ENCODE measurements at places on chromosomes 1 and 21.

DNA sequence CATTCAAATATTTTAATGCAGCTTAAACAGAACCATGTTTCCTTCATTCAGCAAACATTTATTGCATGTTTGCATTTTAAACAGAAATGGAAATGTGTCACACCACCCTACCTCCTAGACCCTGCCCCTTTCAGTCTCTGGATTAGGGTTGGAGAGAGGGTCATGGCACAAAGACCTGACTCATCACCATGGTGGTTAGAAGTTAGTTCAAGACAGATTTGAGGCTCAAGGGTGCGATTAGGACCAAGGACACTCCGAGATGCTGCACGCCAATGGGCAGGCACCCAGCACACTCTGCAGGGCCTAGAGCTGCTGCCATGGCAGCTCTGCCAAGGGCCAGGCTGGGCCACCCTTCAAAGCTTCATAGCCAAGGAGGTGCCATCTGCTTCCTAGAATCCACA lies 86.9 kb downstream of the NAV1 start:
- DNase-seq = no peak

GRCh38 chr1:221164951-221165838 lies 286.0 kb downstream of the HLX start:
- no peak for DNase-seq

DNA sequence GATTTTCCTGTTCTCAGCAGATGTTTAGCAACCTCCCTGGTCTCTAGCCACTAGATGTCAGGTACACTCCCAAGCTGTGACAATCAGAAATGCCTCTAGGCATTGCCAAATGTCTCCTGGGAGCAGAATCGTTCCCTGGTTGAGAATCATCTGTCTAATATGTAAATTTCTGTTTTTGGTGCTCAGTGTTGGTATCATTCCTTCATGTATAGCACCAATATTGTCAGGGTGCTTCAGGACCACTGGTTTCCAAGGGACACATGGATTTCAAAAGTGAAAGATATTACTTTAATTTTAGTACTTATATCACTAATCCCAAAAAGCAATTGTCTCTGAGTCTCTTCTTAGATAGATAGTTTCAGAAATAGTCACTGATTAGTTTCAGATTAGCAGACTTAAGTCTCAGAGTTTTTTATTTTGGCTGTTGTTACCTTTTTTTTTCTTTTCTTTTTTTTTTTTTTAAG lies 160.1 kb downstream of the PTPRC start:
- no peak for DNase-seq

DNA sequence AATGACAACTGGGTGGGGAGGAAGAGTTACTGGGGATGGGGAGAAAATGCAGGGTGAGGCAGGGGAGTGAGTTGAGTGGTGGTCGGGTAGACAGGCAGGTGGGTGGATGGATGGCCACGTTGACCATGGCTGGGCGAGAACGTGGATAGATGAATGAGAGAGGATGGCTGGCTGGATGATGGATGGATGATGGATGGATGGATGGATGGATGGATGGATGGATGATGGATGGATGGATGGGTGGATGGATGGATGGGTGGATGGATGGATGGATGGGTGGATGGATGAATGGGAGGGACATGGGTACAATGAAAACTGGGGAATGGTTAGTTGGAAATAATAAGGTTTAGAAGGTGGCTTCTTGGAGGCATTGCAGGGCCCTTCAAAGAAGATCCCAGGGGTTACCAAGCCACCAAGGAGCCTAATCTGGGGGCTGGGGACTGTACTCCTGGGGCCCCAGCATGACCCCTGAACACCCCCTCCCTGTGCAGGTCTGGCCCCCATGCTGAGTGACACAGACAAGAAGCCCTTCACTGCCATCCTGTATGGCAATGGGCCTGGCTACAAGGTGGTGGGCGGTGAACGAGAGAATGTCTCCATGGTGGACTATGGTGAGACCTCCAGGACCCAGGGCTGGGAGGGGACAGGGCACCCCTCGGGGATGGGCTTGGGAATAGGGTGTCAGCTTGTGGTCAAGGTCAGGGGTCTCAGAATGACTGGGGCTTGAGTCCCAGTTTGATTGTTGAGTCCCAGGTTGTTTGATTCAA lies 67.0 kb downstream of the ALPL start:
- no peak for DNase-seq

DNA sequence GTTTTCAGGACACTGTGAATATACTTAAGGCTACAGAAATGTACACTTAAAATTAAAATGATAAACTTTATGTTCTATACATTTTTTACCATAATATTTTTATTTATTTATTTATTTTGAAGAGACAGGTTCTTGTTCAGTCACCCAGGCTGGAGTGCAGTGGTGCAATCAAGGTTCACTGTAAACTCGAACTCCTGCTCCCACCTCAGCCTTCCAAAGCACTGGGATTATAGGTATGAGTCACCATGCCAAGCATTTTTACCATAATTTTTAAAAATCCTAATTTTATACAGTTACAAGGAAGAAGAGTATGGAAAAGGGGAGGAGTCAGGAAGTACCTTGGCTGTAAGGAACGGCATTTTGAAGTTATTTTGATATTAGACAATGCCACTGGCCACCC lies 23.6 kb upstream of the ANGPTL3 start:
- DNase-seq = no peak

DNA sequence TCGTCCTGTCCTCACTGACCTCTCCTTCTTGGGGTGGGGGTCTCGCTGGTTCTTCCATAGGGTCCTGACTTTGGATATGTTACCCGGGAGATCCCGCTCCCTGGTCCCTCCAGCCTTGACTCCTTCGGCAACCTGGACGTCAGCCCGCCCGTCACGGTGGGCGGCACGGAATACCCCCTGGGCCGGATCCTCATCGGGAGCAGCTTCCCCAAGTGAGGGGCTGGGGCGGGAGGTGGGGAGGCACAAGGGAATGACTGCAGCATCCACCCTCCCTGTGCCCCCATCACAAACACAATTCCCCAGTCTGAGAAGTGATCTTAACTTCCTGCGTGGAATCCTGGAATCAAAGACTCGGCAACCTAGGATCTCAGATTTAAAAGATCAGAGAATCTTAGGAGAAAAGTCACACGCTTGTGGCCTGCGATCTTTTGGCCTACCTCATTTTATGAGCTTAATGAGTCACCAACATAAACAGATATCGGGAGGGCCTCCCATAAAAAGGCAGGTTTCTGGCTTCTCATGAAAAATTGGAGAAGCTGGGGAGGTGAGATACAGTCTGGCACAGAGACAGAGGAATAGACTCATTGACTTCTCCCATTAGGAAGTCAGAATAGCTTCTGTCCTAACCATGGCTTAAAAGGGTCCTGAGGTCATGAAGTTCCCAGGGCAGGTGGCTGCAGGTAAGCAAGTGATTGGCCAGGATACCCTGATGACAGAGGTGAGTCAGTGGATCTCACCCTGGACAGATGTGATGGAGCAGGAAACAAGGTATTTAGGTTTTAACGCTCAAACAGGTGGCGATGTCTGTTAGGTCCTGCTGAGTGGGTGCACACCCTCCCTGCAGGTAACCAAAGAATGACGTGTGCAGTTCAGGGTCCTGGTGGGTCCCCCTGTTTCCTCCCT lies 15.9 kb upstream of the PADI3 start:
- no peak for DNase-seq

- DNase-seq = no peak
These were observed 8.2 kb upstream of the SLC30A1 start for GRCh38 chr1:211587123-211587522.

DNA sequence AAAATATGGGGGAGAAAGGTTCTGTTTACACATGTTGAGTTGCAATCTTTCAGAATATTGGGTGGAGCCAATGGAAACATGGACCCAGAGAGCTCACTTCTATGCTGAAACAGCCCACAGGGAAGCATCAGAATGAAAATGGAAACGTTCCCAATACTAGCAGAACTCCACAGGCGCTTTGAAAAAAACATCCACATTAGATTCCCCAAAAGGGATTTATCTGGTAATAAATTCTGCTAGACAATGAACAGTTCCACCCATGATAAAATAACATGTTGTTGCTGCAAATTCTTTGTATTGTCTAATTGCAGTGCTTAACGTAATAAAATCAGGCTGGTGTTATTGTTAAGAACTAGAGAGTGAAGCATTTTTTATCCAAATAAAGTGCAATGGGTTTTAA lies 197.0 kb downstream of the GABPA start:
- DNase-seq = no peak

GRCh38 chr1:171191992-171192391 lies 6.9 kb downstream of the FMO2 start:
- no peak for DNase-seq

GRCh38 chr1:40951943-40952743 lies 27.4 kb upstream of the CTPS1 start:
- DNase-seq = peak; percentile 100

DNA sequence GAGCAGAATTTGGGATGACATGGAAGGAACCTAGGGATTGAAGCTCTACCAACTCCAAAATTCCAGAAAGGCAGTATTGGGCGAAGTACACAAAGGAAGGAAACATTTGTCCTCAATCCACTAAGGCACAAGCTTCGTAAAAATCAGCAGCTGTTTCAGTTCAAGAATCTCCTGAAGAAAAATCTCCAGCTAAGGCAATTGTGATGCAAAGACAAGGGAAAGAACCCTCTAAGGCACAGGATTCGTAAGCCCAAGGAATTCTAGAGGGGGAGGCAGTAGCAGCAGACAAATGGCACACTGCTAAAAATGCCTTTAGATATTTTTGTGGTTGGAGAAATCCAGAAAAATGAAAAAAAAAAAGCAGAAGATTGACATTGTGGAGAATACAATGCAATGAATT lies 64.5 kb upstream of the PLPPR5 start:
- DNase-seq = no peak

DNA sequence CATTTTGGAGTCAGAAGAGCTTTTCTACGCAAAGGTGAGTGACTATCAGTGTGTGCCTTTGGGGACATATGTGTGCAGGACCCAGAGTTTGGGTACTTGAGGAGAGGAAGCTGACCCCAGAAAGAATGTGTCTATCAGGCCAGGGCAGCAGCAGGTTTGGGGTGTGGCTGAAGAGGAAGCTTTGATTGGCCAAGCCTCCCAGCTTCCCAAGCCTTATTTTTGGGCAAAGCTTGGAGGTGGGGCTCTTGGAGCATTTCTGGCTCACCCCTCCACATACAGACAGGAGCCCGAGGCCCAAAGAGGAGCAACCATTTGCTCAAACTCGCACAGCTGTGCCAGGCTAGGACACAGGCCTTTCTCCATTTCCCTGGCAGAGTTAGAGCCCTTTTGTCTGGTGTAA lies 4.7 kb downstream of the GPR3 start:
- no peak for DNase-seq

GRCh38 chr1:68320349-68320748 lies 88.0 kb upstream of the WLS start:
- DNase-seq = no peak

- DNase-seq = peak; percentile 27
These were observed 5.4 kb downstream of the CDKN2C start for GRCh38 chr1:50975436-50975835.

DNA sequence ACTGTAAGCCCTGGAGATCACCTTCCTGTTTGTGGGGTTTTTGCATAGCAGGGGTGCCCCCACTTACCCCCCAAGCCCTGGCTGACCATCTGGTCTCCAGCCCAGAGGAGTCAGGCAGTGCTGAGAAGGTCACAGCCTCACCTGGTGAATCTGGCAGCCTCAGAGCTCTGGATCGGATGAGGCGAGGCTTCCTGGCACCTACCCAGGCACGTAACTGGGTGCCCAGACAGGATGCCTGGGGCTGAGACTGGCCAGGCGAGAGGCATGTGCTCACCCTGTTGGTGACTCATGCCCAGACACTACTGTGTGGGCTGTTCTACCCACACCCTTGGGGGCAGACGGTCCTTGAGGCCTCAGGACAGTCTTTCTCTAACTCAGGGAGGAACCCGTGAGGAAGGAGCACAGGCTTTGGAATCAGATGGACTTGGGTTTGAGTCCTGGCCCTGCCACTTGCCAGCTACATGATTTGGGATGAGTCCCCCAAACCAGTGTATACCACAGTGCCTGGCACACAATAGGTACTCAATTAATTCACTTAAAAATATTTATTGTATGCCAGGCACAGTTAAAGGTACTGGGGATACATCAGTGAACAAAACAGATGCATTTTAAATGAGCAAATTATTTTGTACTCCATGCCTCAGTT lies 15.1 kb upstream of the PADI3 start:
- DNase-seq = no peak

GRCh38 chr1:54596756-54597155 lies 26.6 kb downstream of the FAM151A start:
- DNase-seq = no peak

DNA sequence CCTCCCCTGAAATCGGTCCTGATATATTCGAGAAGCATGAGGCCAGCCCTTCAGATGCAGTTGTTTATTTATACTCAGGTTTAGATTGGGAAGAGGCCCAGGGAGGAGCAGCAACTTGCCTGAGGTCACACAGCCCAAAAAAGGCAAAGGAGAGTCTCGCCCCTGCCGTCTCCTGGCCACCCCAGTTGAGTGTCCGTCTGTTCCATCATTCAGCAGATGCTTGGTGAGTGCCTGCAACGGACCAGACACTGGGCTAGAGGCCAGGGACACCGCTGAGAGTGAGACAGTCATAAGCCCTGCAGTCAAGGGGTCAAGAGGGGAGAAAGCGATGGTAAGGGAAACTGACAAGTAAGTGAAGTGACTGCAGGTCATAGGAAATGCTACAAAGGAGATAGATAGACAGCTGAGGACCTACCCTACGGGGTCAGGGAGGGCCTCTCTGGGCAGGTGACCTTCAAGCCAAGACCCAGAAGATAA lies 15.4 kb upstream of the SELENON start:
- DNase-seq = no peak

- DNase-seq = no peak
These were observed 6.3 kb upstream of the TRIM33 start for GRCh38 chr1:114517348-114517747.

DNA sequence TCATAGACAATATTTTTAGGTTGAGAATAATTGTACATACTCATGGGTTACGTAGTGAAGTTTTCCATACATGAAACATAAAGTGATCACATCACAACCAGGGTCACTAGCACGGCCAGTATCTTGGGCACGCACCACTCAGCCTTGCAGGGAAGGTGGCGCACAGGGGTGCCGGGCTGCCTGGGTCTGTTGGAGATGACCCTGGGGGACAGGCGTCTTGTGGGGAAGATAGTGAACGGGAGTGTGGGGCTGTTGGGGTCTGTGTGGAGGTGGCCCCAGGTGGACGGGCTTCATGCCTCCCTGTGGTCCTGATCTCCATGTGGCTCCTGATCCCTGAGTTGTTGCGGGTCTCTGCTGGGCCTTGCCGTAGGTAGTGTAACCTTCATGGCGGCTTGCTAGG lies 38.3 kb upstream of the PRSS38 start:
- DNase-seq = no peak

DNA sequence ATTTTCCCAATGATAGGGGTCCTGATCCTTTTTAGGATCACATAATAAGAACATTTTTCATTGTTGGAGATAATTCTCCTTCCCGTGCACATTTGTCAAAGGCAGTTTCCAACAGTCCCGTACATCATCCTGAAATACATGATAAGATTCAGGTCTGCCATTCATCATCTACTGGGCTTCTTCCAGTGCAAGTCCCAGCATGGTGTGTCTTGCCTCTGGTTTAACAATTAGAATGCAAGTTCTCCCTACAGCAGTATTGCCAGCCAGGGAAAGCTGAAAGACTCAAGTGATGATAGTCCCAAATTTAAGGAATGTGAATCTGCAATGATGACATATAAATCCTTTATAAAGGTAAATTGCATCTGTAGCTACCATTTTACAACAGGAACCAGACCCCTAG lies 146.2 kb downstream of the DAB1 start:
- DNase-seq = no peak

GRCh38 chr1:53065391-53065790 lies 3.4 kb downstream of the PODN start:
- no peak for DNase-seq

GRCh38 chr1:150578272-150579109 lies 919 bp downstream of the MCL1 start:
- peak; percentile 69 for DNase-seq

Measured in NCI-H748 treated with DMSO at 0.1 percent for 48 hours (cell line).